ENCODE measurements at places on chromosomes 5 and 9.

DNA sequence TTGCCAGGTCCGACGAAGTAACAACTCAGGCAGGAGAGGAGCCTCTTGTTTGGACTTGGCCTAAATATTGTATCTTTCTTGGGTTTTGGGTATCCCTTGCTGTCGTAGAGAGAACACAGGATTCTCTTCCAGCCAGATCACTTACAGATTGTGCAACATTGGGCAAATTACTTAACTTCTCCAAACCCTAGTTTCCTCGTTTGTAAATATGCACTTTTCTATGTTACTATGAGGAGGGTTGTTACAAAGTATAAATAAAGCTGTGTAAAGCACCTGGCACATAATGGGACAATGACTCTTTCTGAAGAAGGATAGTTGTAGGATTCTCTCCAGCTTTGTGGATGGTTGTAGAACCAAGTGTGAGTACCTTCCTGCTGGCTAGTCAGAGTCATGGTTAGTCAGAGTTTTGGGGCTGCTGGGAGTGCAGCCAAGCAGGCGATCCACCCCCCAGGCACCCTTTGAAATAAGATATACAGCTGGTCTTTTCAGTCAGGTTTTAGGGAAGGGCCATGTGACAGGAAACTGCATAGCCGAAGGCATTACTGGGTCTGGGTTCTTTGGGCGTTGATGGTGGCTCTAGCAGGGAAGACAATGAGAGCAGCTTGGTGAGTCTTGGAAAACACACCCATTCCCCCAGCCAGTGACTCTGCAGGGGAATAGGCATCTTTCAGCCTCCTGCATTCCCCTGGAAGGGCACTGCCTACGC, 49.9 kb upstream of the GDNF start:
- no peak for DNase-seq

- no peak for DNase-seq
Observed at GRCh38 chr5:78816143-78816765, 167.7 kb upstream of the LHFPL2 start.

DNA sequence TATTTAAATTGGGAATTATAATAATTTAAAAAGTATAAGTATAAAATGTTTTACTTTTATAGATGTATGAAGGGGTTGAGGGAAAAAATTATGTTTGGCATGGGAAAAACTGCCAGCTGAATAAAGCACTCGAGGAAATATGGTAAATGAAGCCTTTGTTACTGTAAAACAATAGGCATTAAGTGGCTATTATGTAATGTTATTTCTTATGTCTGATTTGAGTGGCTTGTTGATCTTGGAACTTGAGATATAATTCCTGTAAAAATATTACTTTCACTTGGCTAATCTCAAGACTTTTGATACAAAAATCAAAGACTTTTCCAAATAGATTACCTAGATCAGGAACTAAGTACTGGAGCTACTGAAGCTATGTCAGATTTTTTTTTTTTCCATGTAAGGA, 182.9 kb downstream of the CD180 start:
- DNase-seq, result no peak

DNA sequence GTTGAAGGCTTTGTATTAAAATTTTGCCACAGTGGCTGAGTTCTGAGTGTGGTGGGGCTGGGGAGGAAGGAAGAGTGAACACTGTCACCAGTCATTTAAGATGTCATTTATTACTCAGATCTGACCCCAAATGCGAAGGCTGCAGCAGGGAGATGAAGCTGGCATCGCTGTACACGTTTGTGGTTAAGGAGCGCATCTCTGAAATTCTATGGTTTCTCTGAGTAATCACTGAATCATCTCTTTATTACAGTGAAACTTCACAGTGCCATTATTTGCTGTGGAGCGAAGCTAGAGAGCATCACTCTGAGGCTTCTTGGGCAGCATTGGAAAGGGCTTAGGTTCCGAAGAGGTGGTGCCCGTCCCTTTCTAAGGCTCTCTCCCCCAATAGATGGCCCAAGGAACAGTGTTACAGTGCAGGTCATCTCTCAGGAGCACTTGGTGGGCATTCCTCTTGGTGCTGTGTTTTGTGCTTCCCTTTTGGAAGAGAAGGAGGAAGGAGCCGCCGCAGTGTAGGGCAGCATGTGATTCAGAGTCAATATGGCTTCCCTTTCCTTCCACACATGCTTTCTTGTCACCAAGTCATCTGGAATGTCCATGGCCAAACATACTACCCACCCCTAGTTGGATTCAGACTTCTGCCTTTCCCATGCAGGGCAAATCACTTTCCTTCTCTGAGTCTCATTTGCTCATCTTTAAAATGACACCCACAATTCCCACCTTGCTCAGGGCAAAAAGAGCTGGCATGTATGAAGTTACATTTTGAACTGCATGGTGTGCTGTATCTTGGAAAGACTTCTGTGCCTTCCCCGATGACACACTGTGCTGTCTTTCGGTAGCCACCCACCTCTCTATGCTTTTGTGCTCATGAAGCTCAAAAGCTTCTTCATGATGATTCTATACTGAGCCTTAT, 9.3 kb upstream of the TEX48 start:
- DNase-seq, result no peak

GRCh38 chr5:145906401-145906800, 30.0 kb upstream of the SH3RF2 start:
- no peak for DNase-seq

Data from NCI-H2227 treated with DMSO at 0.1 percent for 48 hours (cell line).